Stimulated activated CD8-positive, alpha-beta memory T cell treated with anti-CD3 and anti-CD28 coated beads, Interleukin-4, amount 100 ng/mL, for 1 hour (primary cell): ENCODE measurements at places on chromosomes 5 and 9.

DNA sequence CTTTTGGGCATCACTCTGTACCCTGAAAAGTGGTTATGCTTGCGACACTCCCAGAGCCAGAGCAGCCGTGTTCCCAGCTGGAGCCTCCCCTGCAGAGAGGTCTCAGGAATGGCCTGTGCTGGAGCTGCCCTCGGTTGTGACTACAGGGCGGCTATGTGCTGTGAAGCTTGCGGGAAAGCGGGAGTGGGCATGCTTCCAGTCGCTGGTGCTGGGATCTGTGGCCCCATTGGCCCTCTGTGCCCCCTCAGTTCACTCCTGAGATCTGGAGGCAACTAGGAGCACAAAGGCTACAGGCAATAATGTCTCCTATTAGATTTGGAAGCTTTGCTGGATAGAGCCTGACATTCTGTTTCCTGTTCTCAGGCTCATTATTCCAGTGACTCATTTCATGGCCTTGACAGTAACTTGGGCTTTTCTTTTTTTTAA lies 56.9 kb downstream of the GPR107 start:
- no peak for DNase-seq

- no peak for DNase-seq
Measured at GRCh38 chr9:131781069-131781468, 41.2 kb upstream of the RAPGEF1 start.

- DNase-seq: no peak
Measured at GRCh38 chr9:110308633-110309038, 29.0 kb downstream of the TXNDC8 start.

DNA sequence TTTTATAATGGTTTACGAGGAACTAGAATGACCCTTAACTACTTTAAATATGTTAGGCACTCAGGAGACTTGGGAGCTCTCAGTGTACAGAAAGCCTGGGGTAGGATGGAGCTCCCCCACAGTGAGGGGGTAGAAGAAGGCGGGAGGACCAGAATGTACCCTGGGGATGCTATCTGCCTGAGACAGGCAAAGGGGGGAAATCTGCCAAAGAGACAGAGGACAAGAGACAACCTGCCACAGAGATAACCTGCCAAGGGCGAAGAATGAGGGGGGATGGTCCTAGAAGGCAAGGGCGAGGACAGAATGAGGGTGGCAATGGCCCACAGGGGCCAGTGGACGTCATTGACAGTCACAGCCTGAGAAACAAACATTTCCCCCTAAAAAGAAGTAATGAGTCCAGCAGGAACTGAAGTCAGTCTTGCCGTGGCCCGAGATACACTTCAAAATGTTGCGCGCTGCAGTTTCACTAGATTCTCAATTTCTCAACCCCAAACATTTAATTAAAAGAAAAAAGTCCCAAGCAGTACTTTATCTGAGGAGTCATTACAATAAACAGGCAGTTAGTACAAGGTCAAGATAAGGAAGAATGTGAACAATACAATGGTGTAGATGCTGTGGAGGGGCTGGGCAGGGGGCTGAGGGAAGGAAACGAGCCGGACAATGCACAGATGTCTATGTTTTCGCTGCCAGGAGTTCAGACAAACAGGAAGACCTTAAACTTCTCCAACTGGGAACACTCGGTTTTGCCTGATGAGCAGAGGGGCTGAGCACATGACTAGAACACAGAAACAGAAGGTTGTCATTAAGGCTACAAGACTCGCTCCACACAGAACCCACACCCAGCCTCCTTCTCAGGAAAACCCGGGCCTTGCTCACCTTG lies 125.0 kb downstream of the LHFPL2 start:
- no peak for DNase-seq

DNA sequence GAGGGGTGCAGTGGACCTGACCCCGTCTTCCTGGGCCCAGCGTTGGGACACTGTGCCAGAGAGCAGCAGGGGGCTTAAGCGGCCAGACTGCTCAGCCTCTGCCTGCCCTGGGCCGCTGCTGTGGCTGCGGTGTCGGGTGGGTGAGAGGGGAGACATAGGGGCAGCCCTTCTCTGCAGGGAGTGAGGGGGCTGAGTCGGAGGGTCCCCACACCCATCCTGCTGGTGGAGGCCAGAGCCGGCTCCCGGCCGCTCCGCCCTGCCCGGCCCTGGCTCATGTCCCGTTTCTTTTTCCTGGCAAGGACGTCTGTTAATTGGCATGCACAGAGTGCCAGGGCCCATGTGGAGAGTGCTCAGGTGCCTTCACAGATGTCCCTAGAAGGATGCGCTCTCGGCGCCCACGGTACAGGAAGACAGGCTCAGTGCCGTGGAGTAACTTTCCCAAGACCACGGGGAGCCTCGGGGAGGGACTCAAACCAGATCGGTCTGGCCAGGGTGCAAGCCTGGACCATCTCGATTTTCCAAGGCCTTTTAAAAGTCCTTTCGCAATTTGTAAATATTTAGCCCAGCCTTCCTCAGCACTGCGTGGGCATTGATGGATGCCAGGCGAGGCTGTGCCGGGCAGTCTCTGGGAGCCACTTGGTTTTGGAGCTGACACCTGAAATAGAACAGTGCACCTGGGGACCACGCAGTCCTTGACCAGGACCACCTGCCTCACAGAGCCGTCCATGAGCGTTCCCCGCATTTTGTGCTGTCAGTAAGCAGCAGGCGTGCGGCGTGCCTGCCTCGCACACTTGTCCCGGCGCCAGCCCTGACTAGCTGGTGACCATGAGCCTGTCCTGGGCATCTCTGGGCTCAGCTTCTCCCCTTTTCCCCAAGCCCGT lies 60.9 kb downstream of the RXRA start:
- DNase-seq: no peak

DNA sequence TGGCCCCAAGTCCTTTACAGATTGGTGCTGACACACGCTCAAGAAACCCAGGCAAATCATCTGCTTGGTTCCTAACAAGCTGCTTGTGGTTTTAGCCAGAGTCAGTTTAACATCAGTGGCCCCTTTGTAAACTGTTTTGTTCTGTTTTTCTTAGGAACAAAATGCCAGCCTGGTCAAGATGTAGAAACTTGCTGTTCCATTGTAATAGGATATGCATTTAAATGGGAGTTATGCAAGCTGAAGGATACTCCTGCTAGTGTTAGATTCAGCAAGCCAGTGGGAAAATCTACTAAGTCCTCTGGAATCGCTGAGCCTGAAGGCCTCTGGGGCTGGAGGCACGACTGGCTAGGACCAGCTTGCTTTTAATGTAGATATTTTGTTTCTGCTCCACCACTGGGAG lies 391.1 kb downstream of the TLE4 start:
- no peak for DNase-seq

- DNase-seq: no peak
Measured at GRCh38 chr9:11549311-11549794, 936.6 kb upstream of the PTPRD start.

DNA sequence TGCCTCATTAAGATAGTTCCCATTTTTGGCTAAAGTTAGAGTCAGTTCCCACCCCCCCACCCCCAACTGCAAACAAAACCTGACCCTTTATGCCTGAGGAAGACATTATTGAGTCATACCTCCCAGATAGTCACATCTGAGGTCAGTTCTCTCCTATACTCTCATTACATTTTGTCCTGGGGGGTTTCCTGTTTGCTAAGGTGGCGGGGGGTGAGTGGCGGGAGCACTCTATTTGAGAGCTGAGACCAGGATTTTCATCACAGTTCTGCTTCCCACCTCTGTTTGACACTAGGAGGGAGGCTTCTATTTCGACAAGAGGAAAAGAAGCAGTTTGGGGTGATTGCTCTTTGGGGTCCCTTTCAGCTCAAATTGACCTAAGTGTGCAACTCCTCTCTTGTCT lies 59.4 kb upstream of the ICE1 start:
- no peak for DNase-seq

DNA sequence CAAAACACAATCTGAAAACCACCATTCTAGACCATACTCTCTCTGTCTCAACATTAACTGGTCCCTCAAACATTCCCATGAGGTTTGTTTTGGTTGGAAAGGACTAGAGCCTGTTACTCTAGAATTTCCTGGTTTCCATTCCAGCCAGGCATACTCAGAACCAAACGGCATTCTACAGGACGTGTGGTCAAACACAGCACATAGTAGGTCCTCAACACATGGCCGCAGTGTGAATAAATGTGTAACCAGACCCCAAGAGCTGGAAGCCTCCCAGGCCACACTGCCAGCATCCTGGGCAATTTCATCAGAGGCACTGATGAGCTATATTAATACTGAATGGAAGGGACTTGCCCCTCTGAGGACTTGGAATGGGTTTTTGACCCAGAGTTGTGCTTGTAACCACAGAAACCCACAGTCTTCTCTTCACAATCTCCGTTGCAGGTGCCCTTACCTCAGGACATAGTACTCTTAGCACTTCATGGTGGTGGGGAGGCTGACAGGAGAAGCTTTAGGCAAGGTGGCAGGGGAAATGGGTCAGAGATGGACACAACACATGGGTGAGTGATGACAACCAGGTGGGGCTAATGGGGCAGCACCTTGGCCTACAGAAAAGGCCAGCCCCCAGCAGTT lies 66.0 kb downstream of the ZNF366 start:
- DNase-seq: no peak

DNA sequence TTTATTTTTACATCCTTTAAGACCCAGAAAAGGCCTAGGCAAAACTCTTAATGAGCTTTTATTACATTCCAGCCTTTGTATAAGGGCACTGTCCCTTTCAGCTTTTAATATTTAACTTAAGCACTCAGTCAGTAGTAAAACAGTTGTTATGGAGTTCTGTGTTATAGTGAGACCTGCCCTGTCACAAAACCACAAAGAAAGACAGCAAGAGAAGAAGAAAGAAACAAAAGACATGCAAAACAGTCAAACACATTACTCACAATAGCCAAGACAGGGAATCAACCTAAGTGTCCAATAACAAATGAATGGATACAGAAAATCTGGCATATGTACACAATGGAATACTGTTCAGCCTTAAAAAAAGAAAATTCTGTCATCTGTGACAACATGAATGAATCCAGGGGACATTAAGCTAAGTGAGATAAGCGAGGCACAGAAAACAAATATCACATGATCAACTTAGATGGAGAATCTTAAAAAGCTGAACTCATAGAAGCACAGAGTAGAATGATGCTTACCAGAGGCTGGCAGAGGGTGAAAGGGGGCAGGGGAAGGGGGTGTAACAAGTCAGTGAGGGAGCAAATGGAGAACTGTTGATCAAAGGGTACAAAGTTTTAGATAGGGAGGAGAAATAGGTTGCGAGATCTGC lies 63.8 kb upstream of the CCNG1 start:
- DNase-seq: no peak

DNA sequence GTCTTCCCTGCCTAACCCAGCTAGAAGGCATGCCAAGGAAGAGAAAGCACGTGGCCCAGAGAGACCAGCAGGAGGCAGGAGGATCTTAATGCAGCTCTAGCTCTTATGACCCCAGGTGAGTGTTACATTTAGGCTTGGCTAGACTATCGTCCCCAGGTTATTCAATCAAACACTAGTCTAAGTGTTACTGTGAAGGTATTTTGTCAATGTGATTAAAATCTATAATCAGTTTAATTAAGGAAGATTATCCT lies 483.7 kb downstream of the BNC2 start:
- no peak for DNase-seq

DNA sequence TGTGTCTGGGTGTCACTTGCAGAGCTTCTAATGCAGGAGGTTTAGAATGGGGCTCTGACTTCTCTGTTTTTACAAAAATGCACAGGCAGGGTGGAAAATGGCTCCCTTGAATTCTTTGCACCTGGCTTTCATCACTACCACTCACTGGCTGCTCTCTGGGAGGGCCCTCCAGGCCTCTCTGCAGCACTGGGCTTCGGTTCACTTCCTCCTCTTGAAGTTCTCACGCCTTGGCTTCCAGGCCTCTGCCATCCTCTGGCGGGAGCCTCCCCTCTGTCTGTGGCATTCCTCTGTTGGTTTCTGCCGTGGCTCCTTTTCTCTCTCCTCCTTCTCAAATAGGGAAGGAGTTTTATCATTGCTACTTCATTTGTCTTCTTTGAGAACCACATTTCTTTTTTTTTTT lies 2.8 kb upstream of the PRLR start:
- no peak for DNase-seq

GRCh38 chr9:102844716-102845115 lies 150.4 kb upstream of the CYLC2 start:
- no peak for DNase-seq

GRCh38 chr9:132609184-132609583 lies 26.8 kb downstream of the BARHL1 start:
- no peak for DNase-seq

DNA sequence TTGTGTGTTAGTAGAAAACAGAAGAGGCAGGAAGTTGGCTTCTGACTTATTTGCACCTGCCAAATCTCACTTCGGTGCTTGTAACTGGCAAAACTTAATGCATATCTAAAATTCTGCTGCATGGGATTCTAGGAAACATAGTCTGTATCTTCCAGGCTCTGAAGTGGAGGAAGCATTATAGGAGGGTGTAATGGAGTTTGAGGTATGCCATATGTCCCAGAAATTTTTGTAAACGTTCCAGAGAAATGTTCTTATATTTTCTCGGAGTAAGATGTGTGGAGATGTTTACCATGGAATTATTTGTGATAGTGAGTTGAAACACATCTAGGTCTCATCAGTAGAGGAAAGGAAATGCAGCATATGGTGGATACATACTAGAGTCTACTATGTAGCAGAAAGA lies 1329.0 kb upstream of the NUDT12 start:
- DNase-seq: no peak

GRCh38 chr9:94150890-94151650 lies 66.8 kb downstream of the PTPDC1 start:
- no peak for DNase-seq

DNA sequence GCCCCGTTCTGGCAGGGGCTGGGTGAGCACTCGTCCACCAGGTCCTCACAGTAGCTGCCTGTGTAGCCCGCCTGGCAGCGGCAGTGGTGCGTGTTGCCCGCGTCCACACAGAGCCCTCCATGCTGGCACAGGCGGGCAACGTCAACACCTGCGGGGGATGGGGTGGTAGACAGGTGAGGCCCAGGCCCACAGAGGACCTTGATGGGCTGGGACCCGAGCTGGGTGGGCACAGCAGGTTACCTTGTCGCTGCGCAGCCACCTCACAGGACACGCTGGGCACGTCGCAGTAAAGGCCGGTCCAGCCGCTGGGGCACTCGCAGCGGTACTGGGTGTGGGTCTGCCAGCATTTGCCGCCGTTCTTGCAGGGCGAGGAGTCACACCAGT lies 25.1 kb upstream of the SEC16A start:
- DNase-seq: no peak

DNA sequence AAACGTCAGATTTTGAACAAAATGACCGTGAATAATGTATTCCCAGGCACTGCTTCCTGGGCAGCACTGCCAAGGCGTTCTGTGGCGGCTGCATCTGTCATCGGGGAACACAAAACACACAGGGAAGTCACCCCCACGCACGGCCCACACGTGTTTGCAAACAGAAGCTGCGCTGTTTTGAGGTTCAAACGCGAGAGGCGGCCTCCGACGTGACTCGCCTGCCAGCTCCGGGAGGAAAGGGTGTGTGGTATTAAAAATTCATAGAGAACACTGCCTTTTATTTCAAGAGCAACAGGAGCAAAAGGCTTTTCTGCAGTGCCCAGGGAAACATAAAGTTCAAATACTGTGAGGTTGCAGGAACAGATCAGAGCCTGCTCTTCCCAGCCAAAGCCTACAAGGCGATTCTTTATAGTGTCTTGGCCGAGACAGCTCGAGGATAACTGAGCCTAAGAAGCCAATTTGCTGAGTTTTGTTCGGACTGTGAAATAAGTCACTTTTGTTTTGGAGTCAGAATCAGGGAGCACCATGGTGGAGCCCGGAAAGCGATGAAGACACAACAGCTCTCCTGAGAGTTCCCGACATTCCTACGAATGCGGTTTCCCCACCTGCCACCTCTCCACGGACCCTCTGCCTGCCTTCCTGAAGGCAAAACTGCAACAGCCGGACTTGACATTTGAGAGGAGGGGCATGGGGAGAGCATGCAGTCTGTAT lies 115.3 kb upstream of the IRX2 start:
- no peak for DNase-seq
